Naive thymus-derived CD4-positive, alpha-beta T cell (primary cell): ENCODE measurements at places on chromosomes 16 and 17. TPM values are rescaled to one million over a fixed set of nuclear protein-coding genes. Genes with fewer than 3 reads are reported as not detected.

Gene C16orf89
- polyA plus RNA-seq: not detected

Gene FAM20A
- polyA plus RNA-seq: not detected

Gene GUCY2D
- polyA plus RNA-seq: not detected

Gene SOX9
- polyA plus RNA-seq: not detected

Gene EIF4A3
- 64.7 TPM for polyA plus RNA-seq

Gene SLC43A2
- polyA plus RNA-seq: 3.7 TPM

Gene ZG16
- polyA plus RNA-seq: not detected

Gene RAB34
- polyA plus RNA-seq: 19.2 TPM

Gene NUPR1
- polyA plus RNA-seq: not detected

Gene KRTAP2-1
- not detected for polyA plus RNA-seq

Gene GFOD2
- polyA plus RNA-seq: 4.6 TPM

Gene PRSS33
- polyA plus RNA-seq: not detected

Gene SPNS3
- 5.1 TPM for polyA plus RNA-seq

Gene SGSM2
- polyA plus RNA-seq: 22.7 TPM

Gene PDPR
- polyA plus RNA-seq: 12.7 TPM

Gene IRF8
- polyA plus RNA-seq: 6.4 TPM

Gene NSRP1
- polyA plus RNA-seq: 31.5 TPM

GRCh38 chr17:41404024-41404671 lies 6.7 kb upstream of the KRT31 start:
- DNase-seq: no peak

- no peak for DNase-seq
Measured at GRCh38 chr16:24609417-24609739, 70.0 kb downstream of the RBBP6 start.

DNA sequence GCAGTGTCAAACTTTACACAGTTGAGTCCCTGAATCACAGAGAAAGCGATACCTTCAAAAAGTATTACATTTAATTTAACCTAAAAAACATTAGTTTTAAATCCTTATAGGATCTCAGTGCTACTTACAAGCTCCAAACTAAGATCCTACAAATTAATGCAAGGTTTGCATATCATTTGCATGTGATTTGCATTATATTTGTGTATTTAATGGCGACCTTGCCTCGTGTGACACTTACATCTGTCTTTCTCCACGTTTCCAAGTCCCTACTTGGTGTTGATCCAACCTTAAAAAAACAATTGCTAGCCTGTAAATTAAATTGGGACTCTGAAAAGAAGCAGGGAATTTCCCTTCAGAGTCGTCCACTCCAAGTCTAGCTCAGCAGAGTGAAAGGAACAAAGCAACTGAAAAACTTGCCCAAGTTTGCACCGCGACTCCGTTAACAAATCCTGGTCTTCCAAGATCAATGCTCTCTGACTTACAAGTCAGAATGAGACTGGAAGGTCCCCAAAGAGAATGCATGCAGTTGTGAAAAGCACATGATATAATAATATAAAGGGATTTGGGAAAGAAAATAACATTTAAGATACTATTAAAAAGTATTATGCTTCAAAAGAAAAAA lies 739 bp upstream of the FAM117A start:
- DNase-seq: no peak

- DNase-seq: no peak
Measured at GRCh38 chr16:78916928-78917545, 683.5 kb downstream of the MAF start.

- DNase-seq: no peak
Measured at GRCh38 chr16:85537331-85537788, 75.8 kb upstream of the GSE1 start.

- no peak for DNase-seq
Measured at GRCh38 chr17:29693751-29694150, 71.0 kb upstream of the CORO6 start.

DNA sequence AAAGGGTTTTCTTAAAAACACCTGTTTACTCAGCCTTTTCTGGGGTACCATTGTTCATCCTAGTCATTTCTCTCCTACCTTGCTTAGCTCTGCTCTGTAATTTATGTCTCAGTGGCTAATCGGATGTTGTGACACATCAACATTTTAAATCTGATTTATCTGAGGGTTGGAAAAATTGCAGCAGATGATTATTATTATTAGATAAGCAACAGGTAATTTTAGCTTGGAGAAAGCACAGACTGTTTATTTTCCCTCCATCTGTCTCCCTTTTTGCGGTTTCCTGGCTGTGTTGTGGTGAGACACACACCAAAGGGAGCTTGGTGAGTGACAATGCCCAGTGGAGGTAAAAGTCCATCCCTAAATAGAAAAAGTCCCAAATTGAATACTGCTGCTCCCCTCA lies 389.9 kb downstream of the UTP18 start:
- no peak for DNase-seq

DNA sequence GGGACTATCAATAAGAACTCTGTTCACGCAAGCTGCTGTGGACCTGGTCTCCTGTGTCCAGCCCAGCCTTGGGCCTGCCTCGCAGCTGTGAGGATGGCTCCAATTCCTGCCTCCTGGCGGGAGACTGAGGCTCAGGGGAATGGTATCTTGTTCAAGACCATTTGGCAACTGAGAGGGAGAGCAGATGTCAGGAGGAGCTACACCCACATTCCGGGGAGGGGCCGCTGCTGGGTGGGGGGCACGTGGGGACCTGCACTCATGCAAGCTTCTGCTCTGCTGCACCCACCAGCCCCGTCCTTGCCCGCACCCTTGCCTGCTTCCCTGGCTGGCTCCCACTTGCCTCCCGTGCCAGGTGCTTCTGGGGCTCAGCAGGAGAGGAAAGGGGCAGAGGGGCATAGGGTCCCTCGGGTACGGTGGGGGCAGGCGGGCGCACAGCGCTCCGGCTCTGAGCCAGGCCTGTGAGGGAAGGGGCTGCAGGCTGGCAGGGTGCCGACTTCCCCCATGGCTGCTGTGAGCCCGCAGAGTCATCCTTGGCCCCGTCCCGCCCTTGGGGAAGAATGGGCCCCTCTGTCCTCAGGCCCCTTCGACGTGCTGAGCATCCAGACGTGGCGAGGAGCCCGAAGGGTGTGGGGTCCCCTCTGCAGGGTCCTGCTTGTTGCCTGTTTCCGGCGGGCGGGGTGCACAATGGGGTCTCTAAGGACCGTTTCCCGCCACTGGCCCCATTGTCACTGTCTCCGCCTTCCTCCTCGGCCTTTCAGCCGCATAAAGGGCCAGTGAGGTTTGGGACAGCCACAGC lies 2.7 kb downstream of the METRN start:
- no peak for DNase-seq

DNA sequence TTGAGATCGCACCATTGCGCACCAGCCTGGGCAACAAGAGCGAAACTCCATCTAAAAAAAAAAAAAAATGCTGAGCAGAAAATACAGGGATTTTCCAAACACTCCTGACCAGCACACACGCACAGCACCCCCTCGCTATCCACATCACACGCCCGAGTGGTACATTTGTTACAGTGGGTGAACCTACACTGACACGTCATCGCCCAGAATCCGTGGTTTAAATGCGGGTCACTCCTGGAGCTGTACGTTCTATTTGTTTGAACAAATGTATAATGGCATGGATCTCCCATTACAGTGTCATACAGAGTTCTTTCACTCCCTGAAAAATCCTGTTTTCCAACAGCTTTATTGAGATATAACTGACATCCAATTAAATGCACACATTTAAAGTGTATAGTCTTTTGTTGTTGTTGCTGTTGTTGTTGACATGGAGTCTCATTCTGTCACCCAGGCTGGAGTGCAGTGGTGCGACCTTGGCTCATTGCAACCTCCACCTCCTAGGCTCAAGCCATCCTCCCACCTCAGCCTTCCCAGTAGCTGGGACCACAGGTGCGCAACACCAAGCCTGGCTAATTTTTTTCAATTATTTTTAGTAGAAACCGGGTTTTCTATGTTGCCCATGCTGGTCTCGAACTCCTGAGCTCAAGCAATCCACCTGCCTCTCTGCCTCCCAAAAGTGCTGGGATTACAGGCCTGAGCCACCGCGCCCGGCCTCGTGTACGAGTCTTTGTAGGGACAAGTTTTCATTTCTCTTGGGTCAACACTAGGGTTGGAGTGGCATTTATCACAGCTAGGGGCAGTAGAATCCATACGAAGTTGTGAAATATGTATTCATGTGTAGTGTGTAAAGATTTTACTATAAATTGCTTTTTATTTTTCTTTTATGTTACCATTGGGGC lies 4.4 kb upstream of the CARHSP1 start:
- DNase-seq: no peak

GRCh38 chr16:83799336-83799735 lies 8.4 kb upstream of the HSBP1 start:
- DNase-seq: no peak

- no peak for DNase-seq
Measured at GRCh38 chr17:77802333-77802615, 156.2 kb upstream of the TNRC6C start.

DNA sequence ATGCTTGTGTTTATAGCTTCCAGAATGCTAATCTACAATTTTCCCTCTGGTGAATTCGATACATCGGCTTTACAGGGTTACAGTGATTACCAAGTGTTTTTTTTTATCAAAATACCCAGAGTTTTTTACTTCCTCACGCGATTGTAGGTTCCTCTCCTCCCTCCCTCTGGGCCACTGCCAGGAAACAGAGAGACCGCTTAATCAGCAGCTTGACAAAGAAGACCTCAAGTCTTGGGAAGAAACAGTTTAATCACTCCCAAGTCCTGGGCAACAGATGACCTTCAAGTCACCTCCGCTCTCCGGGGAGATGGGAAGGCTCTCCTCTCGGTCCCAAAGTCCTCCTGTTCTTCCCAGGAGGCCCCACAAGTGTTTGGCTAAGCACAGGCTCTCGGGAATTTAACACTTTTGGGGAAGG lies 23.5 kb downstream of the SMTNL2 start:
- DNase-seq: no peak

DNA sequence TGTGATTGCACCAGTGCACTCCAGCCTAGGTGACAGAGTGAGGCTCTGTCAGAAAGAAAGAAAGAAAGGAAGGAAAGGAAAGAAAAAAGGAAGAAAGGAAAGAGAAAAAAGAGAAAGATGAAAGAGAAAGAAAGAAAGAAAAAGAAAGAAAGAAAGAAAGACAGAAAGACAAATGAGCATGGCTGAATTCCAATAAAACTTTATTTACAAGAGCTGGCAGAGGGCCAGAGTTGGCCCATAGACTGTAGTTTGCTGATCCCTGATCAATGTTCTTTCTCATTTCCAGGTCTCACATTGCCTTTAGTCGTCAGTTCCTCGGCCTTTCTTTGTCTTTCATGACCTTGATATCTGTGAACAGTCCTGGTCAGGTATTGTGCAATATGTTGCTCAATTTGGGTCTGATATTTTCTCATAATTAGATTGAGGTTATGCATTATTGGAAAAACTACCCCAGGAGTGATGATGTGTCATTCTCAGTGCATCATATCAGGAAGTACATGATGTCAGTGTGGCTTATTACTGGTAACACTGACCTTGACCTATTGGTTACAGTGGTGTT lies 68.5 kb upstream of the MED9 start:
- DNase-seq: no peak

GRCh38 chr17:4017377-4017776 lies 53.1 kb upstream of the ATP2A3 start:
- DNase-seq: no peak

DNA sequence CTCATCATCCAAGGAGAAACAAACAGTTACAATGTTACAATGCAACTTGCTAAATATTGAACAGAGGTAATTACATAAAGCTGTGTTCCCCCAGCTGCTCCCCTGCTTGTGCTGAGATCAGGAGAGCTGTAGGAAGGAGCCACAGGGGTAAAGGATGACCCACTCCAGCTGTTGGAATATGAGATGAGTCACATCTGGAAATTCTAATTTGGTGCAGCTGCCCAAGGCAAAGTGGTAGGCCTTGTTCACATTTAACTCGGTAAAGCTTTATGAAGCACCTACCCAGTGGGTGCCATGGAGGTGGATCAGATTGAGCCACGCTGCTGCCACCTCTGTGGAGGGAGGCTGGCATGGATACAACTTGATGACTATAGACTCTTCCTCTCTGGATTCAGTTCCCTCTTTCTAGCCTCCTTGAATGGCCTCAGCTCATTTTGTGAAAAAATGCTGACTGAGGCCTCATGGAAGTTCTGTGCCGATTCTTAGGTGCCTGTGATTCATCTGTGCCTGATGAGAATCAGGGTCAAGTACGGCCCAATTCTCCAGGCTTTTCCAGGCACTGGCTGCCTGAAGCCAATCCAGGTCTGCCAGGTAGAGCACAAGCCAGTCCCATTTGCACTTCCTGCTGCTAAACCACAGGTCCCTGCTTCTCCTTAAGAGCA lies 7.4 kb downstream of the ZNF689 start:
- DNase-seq: no peak

- DNase-seq: no peak
Measured at GRCh38 chr16:79336437-79337229, 263.9 kb downstream of the MAF start.

DNA sequence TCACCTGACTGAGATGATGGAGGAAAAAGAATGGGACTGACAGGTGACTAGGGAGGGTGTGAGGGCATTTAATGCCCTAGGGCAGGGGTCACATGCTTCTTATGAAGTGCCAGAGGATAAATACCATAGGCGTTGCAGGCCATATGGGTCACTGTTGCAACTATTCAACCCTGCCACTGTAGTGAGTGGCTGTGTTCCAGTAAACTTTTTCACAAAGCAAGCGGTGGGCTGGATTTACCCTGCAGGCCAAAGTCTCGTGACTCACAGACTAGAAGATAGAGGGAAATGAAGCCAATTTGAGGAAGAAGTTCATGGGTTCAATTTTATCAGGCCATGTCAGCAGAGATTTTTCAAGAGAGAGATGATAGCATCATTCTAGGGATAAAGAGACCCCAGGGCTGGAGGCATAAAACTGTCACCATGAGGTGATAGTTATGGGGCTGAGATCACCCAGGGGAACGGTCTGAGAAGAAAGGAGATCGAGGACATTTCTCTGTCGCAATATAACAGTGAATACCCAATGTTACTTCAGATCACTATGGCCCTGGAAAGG lies 8.6 kb downstream of the ARHGAP17 start:
- no peak for DNase-seq

- DNase-seq: no peak
Measured at GRCh38 chr16:63467513-63467912, 1431.3 kb upstream of the CDH8 start.

GRCh38 chr17:17672453-17673368 lies 8.5 kb upstream of the RAI1 start:
- no peak for DNase-seq
